Right renal pelvis (tissue), 4 donors: ENCODE measurements at places on chromosomes 7 and 10. TPM values are rescaled to one million over a fixed set of nuclear protein-coding genes. Genes with fewer than 3 reads are reported as not detected.

- DNase-seq = no peak
Observed at GRCh38 chr7:82318786-82319185, 124.8 kb downstream of the CACNA2D1 start.

ERCC6 gene
- polyA plus RNA-seq = 16.5 TPM

- DNase-seq = no peak
Observed at GRCh38 chr7:108283252-108283651, 153.1 kb upstream of the LAMB4 start.

- no peak for DNase-seq
Observed at GRCh38 chr10:59991661-59992060, 85.3 kb upstream of the CCDC6 start.

- no peak for DNase-seq
Observed at GRCh38 chr10:110641256-110641655, 2.9 kb upstream of the RBM20 start.

TASOR2 gene
- 41.6 TPM for polyA plus RNA-seq
